ENCODE measurements at places on chromosomes 4 and X.

DNA sequence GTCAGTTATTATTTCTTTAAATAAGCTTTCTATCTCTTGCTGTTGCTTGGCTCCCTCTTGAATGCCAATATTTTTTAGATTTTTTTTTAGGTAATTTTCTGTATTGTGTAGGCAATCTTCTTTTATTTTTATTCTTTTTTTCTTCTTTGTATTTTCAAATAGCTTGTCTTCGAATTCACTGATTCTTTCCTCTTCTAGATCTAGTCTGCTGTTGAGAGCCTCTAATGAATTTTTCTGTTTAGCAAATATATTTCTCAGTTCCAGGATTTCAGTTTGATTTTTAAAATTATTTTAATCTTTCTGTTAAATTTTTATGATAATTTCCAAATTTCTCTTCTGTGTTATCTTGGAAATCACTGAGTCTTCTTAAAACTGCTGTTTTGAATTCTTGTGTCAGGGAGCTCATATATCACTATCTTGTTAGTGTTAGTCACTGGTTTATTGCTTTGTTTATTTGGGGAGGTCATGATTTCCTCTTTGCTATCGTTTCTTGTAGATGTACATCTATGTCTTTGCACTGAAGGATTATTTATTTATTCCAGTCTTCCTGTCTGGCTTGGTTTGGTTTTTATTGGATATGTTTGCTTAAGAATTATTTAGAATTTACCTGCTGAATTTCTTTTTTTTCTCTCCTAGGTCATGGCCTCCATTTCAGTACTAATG, 39.9 kb upstream of the GPRIN3 start:
- no peak for DNase-seq

GRCh38 chr4:144591401-144591800, 54.6 kb upstream of the HHIP start:
- no peak for DNase-seq

DNA sequence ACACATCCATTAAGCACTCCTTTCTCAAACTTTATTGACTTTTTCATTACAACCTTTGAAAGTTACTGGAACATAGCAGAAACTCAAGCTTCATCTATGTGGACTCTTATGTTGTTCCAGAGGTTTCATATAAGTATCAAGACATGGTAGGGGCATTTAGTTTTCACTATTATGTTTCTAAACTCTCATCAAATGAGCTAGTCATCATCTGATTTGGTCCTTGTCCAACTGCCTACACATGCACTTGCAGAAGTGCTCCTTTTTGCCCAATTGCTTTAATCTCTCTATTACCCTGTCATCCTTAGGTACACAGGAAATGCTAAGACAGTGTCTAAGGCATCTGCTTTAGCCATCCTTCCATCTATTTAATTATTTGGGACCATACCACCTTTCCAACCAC, 42.2 kb upstream of the EPGN start:
- DNase-seq, result no peak

- no peak for DNase-seq
Measured at GRCh38 chr4:172838111-172838510, 330.5 kb upstream of the GALNT7 start.

DNA sequence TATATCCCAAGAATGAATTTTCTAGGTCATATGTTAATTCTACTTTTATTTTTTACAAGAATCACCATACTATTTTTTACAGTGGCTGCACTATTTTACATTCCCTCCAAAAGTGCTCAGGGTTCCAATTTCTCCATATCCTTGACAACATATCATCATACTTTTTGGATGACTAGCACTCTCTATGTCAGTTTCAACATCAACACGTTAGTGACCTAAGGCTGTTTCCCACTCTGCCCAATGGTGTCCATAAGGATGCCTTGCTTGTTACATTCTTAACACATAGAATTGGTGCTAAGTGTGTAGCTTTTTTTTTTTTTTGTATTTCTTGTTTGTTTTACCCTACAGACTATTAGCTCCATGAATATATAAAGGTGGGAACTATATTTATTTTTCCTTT, 175.4 kb downstream of the PCDH10 start:
- no peak for DNase-seq

- DNase-seq, result no peak
Measured at GRCh38 chr4:1216869-1217294, 32.0 kb downstream of the CTBP1 start.

GRCh38 chrX:54042609-54043021, 1.7 kb downstream of the PHF8 start:
- peak; percentile 17 for DNase-seq

GRCh38 chrX:66024092-66024467, 15.8 kb downstream of the VSIG4 start:
- no peak for DNase-seq

GRCh38 chr4:182684796-182685195, 232.4 kb downstream of the DCTD start:
- DNase-seq, result no peak

DNA sequence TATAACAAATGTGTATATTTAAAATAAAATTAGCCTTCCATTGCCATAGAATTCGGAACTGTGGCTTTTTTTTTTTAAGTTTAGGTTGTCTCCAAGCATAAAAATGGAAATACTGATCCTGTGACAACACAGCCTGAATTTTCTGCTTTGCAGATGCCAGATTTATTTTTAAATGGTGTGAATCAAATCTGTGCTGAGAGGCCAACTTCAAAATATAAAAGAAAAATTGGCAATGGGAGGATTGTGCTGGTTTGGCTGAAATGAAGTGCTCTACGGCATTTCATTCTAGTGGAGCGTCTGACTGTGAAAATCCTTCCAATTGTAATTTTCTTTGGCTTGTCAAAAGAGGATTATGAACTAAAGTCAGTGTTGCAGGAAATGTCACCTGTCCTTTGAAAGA, 580.3 kb upstream of the ZFP42 start:
- DNase-seq, result no peak

GRCh38 chrX:134711135-134711921, 53.1 kb upstream of the PLAC1 start:
- DNase-seq, result no peak

DNA sequence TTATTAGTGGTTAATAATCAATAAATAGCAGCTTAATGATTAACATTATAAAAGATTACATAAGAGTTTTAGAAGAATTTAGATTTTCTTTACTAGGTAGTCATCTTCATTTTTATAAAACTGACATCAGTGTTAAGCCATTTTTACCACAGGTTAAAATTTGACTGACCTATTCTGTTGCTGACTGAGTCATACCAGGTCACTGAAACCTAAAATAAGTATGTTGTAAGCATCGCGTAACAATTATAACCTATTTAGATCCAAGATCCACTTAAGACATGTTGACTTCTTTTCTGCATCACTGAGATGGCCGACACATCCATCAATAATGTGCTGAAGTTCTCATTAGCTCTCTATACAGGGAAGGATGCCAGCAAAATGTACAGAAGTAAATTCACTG, 36.7 kb downstream of the ARX start:
- DNase-seq, result no peak

- DNase-seq, result peak; percentile 20
Measured at GRCh38 chr4:90357117-90357710, 230.0 kb downstream of the CCSER1 start.

- no peak for DNase-seq
Measured at GRCh38 chr4:156633847-156634246, 337.8 kb downstream of the PDGFC start.

All from NCI-H1930 (cell line).